ENCODE measurements at places on chromosomes 16 and 17. TPM values are rescaled to one million over a fixed set of nuclear protein-coding genes. Genes with fewer than 3 reads are reported as not detected.

DNA sequence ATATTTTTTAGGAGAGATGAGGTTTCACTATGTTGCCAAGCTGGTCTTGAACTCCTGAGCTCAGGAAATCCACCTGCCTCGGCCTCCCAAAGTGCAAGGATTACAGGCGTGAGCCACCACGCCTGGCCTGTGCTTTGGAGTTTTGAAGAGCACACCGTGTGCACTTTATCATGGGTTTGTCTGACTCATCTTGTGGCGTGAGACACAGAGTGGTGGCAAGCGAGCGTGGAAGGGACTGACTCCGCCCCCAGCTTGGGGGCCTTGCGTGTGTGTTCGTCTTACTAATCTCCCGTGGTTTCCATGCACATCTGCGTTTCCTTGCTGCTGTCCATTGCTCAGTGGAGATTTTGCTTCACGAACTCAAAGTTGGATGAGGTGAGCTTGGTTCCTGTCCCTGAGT lies 22.9 kb downstream of the CRAMP1 start:
- no peak overlapping the region for H3K27ac ChIP-seq
- H3K27me3 ChIP-seq: no peaks in the 10 kb centered on the region

DNA sequence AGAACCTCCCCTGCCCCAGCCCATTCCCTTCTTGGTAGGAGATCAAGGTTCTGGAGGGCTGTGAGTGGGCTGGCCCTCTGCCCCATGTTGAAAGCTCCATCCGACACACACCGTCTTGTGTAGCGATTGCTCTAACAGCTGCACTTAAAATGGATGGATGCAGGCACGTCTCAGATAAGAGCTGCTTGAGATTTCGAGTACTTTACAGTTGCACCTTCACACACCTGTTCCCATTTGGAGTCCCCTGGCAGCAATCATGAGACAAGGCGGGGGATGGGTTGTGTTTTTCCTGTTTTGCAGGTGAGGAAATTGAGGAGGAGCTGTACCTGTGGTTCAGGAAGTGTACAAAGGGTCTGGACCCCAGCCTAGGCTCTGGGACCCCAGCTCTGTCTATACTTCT lies 25.6 kb upstream of the TAC4 start:
- no peaks in the 10 kb centered on the region for H3K4me1 ChIP-seq
- H3K27me3 ChIP-seq: no peaks in the 10 kb centered on the region
- no peak overlapping the region for H3K4me3 ChIP-seq
- H3K36me3 ChIP-seq: no peaks in the 10 kb centered on the region

DNA sequence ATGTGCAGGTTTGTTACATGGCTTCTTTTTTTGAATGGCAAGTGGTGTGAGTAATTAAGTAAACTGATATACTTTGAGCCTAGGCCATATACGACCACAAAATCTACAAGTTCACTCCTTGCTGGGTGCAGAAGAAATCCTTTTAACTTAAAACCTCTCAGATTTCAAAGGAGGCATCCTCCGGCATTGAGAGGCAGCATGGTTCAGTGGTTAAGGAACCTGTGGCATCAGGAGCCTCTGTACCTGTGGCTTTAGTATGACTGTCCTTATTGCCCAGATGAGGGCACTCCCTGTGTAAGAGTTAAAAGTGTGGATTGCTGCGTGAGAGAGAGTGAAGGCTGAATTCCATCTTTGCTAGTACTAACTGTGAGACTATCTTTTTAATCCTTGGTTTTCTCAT lies 3.3 kb downstream of the NLRP1 start:
- H3K4me3 ChIP-seq: no peak overlapping the region
- no peak for DNase-seq
- H3K4me1 ChIP-seq: peaks cover 15% of the 10 kb centered on the region
- H3K36me3 ChIP-seq: peaks cover 16% of the 10 kb centered on the region
- H3K27ac ChIP-seq: no peak overlapping the region

The CBLN1 gene
- not detected for total RNA-seq

The CEP112 gene
- total RNA-seq: 11.4 TPM

Measured in ascending aorta (tissue), 2 donors.